ENCODE measurements at places on chromosomes 5 and 9. TPM values are rescaled to one million over a fixed set of nuclear protein-coding genes. Genes with fewer than 3 reads are reported as not detected.
A peak's percentile ranks its signal among the peaks of the same experiment; 100 is the strongest.

DNA sequence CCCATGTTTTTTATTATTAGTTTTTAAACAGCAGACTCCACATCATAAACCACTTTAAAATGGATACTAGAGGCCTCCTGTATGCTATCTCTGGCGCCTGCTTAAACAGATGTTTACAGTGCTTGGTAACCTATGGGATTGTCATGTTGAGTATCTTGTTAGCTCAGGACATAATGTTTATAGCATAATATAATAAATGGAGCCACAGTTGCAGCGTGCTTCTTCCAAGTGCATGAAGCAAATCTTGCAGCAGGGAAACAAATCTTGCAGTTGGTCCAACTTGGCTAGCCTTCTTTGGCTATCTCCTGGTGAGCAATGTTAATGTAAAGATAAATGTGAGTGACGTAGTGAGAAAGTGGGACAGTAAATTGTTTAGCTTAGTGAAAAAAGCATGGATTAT is 2.8 kb downstream of the GHR start:
- H3K36me3 ChIP-seq = no peaks in the 10 kb centered on the region
- no peak for DNase-seq
- peaks cover 34% of the 10 kb centered on the region for H3K4me1 ChIP-seq
- no peaks in the 10 kb centered on the region for H3K27me3 ChIP-seq
- peak overlapping the region; percentile 90 for H3K27ac ChIP-seq

- no peak for DNase-seq
- H3K36me3 ChIP-seq = no peaks in the 10 kb centered on the region
- H3K27ac ChIP-seq = no peak overlapping the region
- H3K4me3 ChIP-seq = no peak overlapping the region
- no peaks in the 10 kb centered on the region for H3K4me1 ChIP-seq
Measured at GRCh38 chr9:83130541-83130940, 67.6 kb upstream of the RASEF start.

DNA sequence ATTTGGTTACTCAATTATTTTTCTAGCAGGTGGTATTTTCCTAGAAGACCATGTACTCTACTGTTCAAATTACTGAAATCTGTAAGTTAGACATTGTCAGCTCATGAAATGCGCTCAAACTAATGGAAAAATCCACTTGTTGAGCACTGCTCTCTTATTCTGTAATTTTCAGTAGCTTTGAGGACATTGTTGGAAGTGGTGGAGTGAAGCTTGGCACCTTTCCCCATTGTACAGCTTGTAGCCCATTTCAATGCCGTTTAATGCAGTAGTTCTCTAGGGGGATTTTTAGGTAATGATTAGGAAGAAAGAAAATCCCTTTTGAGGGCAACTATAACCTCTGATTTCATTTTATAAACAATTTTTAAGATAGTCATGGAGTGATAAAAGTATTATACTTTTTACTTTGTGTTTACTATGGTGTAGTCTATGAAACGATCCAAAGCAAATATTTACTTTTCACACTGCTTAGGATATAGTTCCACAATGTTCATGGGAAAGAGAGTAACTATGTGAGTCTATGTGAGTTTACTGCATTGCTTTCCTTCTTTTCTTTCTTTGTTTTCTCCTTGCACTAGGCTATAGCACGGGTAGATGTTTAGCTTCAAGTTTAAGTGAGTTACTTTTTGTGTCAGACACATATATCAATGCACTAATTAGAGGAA is 165.8 kb upstream of the ANKH start:
- H3K36me3 ChIP-seq = no peaks in the 10 kb centered on the region
- H3K27me3 ChIP-seq = no peaks in the 10 kb centered on the region
- no peak overlapping the region for H3K27ac ChIP-seq
- H3K4me1 ChIP-seq = no peaks in the 10 kb centered on the region
- H3K4me3 ChIP-seq = no peak overlapping the region
- no peak for DNase-seq

DNA sequence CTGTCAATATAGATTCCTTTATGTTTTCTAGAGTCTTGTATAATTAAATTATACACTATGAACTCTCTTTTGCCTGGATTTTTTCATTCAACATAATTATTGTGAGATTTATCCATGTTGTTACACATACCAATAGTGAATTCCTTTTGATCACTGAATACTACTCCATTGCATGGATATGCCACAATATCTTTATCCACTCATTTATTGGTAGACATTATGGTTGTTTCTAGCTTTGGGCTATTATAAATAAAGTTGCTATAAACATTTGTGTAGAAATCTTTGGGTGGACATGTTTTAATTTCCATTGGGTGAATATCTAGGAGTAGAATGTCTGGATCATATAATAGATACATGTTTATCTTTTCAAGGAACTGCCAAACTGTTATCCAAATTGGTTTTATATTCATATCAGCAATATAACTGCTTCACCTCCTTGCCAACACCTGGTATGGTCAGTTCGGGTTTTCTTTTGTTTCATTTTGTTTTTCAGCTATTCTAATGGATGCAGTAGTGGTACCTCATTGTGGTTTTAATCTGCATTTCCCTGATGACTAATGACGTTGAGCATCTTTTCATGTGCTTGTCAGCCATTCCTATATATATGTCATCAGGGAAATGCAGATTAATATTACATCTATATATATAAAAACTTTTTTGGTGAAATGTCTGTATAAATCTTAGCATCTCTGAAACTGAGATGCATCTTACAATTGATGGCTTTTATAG is 32.1 kb upstream of the TCF7 start:
- H3K27ac ChIP-seq = no peak overlapping the region
- H3K36me3 ChIP-seq = no peaks in the 10 kb centered on the region
- no peak overlapping the region for H3K4me3 ChIP-seq
- no peak for DNase-seq

DNA sequence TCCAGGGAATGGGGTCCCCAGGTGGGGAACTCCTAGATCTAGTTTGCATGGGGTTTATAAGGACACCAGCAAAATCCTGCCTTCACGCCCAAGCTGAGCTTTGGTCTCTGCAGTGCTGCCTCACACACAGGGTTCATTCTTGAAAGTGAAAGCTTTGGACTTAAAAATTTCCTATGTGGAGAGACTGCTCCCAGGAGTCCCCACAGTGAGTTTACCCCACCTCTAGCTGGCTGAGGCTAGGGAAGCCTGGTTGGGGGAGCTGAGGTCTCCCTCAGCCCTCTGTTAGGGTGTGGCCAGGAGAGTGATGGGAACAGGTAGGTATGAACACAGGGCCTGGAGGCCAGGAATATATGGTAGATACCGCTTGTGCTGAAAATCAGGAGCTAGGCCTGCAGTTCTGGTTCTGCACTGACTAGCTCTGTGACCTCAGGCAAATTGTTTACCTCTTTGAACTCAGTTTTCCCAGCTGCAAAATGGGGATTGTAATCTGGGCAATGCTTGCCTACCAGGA is 41.5 kb upstream of the LARP1 start:
- no peaks in the 10 kb centered on the region for H3K27me3 ChIP-seq
- H3K27ac ChIP-seq = peak overlapping the region; percentile 18

- H3K27ac ChIP-seq = no peak overlapping the region
- DNase-seq = no peak
- H3K4me3 ChIP-seq = no peak overlapping the region
- no peaks in the 10 kb centered on the region for H3K36me3 ChIP-seq
Measured at GRCh38 chr5:160614136-160614535, 192.5 kb downstream of the PTTG1 start.

DNA sequence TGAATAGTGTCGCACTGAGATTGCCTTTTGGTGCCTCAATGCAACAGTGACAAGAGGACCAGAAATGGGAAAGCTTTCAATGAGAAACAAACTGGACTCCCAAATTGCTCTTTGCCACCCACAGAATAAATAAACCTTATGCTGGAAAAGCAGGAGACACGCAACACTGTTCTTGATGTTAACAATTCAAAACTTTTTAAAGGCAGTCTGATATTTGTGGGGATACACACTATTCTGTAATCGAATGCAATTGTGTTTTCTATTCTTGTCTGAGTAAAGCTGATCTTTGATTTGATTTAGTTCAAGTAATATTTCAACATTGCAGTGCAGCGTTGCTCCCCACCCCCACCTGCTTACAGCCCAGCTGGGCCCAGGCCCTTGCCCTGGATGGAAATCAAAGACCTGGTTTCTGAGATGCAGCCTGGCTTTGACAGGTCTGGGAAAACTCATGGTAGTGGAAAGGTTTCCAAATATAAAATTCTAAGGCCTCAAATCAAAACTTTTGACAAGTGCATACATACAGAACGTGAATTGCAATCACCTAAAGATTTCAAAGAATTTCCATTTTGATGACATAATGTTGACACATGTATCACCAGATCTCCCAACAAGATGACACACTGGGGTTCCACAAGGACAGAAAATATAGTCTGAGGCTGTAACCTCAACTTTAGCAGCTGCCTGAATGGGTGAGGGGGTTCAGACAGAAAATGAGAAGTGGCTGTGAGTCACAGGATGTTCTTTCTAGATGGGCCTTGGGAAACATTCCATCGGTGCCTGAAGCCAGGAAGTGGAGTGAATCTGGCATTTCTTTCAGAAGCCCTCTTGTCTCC is 55.1 kb downstream of the ABCA1 start:
- H3K27me3 ChIP-seq = no peaks in the 10 kb centered on the region
- peaks cover 81% of the 10 kb centered on the region for H3K4me1 ChIP-seq
- peak; percentile 85 for DNase-seq
- H3K27ac ChIP-seq = peak overlapping the region; percentile 65

GRCh38 chr5:145568581-145568980 is 266.6 kb downstream of the PRELID2 start:
- no peak overlapping the region for H3K4me3 ChIP-seq
- no peak overlapping the region for H3K27ac ChIP-seq
- no peak for DNase-seq
- H3K27me3 ChIP-seq = no peaks in the 10 kb centered on the region

DNA sequence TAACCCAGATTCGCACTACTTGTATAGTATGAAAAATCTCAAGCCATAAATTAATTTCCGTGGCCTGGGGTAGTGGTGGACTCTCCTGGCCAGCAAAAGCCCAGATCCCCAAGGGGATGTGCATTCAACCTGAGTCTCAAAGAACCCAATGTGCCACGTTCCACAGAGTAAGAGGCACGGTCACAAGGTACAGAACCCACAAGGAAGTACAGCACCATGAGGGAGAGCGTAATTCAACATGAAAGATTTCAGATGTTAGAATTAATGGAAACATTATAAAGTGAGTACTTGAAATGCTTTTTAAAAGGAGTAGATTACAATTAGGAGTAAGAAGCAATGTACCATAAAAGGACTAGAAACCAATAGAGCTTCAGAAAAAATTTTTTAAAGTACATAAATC is 23.4 kb downstream of the SRD5A1 start:
- H3K27ac ChIP-seq = no peak overlapping the region
- H3K4me3 ChIP-seq = no peak overlapping the region
- no peaks in the 10 kb centered on the region for H3K27me3 ChIP-seq
- DNase-seq = no peak
- H3K36me3 ChIP-seq = peaks cover 16% of the 10 kb centered on the region

GRCh38 chr5:109318455-109319108 is 91.2 kb downstream of the PJA2 start:
- no peaks in the 10 kb centered on the region for H3K36me3 ChIP-seq
- H3K4me3 ChIP-seq = no peak overlapping the region
- H3K27ac ChIP-seq = no peak overlapping the region
- no peak for DNase-seq
- no peaks in the 10 kb centered on the region for H3K27me3 ChIP-seq
- no peaks in the 10 kb centered on the region for H3K4me1 ChIP-seq

ACOT12 gene
- not detected for total RNA-seq

Measured in sigmoid colon (tissue), 7 donors.